ENCODE measurements at places on chromosomes 13 and 19.

DNA sequence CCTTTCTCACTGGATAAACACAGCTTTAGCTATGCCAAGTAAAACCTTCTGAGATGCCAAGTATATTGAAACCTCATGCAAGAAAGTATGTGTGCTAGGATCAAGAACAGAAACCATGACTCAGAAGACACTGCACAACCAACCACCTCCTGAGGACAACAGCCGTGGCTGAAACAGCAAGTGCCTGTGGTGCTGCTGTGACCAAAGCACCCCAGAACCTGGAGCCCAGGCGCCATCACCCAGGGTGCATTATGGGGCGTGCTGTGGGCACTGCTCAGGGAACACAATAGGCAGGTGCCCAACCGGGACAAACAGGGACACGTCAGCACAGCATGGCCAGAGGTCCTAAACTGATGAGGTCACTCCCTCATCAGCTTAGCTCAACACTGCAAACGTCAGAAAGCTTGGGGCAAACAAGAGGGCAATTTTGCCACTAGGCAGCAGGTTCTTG, 101.3 kb upstream of the SLC15A1 start:
- peak; percentile 35 for DNase-seq

DNA sequence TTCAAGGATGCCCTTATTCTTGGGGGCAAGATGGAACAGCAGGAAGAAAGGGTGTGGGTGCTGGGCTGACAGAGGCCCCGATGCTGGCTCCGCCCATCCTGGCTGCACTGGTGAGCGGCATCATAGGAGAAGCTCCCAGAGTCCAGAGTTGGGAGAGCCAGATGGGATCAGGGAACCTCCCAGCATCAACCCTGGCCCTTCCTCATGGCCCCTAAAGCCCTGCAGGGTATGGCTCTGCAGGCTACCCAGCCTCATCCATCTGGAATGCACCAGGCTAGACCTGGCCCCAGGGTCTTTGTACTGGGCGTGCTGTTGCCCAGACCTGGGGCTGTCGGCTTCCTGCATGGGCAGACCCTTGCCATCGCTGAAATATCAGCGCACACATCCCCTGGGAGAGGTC, 7.9 kb upstream of the ELL start:
- DNase-seq, result no peak

DNA sequence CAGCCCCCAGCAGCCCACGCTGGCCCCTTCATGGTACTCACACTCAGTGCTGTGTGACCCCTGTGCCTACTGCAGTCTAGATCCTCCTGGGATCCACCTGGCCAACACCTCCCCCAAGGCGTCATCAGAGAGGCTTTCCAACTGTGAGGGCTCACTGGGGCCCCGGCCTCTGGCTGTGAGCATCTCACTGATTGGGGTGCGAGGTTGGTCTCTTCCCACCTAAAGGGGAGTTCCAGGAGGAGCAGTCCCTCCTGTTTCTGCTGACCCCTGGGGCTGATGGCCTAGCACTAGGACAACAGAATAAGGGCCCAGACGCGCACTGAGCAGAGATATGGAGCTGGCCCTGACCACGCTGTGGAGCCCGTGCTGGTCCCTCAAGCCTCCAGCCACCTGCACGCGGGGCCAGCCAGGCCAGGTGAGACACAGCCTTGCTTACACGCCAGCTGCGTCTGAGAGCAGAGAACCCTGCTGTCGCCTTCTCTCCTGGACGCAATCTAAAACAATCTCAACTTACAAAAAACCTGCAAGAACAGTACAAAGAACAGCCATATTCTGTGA, 32.2 kb downstream of the ELL start:
- DNase-seq, result no peak

DNA sequence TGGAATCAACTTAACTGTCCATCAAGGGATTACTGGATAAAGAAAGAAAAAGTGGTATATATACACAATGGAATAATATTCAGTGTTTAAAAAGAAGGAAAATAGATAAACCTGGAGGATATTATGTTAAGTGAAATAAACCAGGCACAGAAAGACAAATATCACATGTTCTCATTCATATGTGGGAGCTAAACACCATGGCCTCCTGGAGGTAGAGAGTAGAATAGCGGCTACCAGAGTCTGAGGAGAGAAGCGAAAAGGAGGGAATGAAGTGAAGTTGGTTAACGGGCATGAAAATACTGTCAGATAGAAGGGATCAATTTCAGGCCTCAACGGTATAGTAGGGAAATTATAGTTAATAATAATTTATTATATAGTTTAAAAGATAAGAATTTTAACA, 147.5 kb upstream of the OBI1 start:
- no peak for DNase-seq

GRCh38 chr19:19460761-19461265, 54.5 kb downstream of the TSSK6 start:
- DNase-seq, result peak; percentile 63

GRCh38 chr19:13817615-13818371, 22.6 kb downstream of the ZSWIM4 start:
- DNase-seq, result no peak

DNA sequence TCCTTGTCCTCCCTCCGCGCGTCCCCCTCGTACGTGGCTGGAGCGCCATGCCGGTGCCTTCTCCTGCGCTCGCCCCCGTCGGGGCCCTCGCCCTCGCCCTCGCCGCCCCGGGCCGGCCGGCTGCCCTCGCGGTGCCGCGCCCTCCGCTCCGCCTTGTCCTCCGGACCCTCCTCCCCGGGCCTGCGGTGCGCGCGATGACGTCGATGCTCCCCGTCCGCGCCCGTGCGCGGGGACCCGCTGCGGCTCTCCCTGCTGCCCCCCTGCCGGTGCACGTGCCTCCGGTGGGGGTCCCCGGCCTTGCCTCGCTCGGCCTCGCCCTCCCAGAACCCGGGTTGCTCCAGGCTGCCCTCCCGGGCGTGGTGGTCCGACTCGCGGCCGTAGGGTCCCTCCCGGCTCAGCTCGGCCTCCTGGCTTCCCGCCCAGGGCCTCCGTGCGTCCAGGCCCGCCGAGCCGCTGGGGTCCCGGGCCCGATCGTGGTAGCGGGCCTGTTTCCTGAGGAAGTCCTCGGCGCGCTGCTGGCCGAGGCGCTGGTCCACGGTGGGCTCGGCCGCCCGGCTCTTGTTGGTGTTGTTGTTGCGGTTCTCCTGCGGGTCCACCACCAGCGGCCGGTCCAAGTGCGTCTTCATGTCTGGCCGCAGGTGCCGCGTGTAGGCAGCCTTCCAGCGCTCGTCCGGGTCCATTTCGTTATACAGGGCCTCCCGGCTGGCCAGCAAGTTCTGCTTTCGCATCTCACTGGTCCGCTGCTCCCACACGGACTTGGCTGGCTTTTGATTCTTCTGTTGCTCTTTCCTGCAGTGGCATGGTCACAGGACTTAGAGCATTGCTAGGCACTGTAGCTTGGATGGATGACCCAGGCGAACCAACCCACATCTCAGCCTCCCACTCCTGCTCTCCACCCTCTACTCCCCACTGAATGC, 148.6 kb downstream of the IER2 start:
- DNase-seq, result no peak

DNA sequence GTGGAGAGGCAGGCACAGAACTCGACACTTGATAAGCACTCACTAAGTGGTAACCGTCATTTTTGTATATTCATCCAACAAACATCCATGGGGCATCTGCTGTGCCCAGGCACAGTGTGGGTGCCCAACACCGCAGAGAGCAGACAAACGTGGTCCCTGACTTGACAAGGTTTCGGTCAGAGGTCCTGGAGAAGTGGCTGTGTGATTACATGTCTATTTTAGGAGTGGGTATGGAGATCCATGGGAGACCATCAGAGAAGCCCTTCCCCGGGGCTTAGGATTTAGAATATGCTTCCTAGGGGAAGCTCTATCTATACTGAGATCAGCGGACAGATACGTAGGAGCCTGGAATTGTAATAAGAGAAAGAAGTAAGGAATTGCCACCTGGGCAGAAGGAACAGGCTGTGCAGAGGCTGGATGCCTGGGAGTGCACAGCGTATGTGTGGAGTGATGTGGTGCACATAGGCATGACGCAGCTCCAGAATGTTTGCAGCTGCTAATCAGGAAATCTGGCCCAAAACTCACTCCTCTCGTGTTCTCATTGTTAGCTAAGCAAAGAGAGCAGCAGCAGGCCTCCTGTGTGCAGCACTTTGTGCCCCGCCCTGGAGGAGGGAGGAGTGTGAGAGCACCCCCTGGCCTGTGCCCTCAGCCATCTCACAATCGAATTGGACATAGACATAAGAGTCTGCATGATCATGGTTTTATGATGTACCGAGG, 23.0 kb upstream of the IRS2 start:
- DNase-seq, result no peak

DNA sequence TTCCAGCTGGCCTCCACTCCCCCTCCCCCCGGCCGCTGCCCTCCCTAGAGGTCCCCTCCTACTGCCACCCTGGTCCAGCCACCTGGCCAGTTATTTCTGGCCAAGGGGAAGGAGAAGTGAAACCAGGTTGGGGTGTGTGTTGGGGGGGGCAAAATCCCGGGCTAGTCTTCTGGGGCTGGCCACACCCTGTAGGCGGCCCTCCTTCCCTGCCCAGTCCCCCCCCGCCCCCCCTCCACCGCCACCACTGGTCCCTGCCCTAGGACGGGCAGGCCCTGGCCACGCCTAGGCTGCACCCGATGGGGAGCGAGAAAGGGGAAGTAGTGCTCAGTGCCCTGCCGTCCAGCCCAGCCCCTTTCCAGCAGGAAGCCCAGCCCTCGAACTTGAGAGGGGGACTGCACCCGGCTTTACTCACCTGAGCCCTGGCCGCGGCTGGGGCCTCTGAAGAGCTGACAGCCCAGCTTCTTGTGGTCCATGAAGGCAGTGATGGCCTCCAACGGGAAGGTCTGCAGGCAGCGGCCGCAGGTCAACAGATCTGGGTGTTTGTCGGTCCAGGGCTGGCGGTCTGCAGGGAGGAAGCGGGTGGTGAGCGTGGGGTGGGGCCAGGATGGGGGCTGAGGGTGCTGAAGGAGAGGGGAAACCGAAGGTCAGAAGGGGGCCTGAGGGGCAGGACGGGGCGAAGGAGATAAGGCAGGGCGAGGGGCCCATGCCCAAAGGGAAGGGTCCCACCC, 813 bp downstream of the ZNF296 start:
- DNase-seq, result peak; percentile 98

DNA sequence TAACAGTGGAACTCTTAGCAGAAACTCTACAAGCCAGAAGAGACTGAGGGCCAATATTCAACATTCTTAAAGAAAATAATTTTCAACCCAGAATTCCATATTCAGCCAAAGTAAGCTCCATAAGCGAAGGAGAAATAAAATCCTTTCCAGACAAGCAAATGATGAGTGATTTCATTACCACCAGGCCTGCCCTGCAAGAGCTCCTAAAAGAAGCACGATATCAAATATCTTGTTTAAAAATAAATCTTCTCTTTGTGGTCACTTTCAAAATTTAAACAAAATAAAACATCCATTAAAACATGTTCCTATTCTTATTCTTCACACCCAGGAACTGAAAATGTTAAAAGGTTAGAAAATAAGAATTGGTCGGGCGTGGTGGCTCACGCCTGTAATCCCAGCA, 13.7 kb downstream of the MICU2 start:
- no peak for DNase-seq

DNA sequence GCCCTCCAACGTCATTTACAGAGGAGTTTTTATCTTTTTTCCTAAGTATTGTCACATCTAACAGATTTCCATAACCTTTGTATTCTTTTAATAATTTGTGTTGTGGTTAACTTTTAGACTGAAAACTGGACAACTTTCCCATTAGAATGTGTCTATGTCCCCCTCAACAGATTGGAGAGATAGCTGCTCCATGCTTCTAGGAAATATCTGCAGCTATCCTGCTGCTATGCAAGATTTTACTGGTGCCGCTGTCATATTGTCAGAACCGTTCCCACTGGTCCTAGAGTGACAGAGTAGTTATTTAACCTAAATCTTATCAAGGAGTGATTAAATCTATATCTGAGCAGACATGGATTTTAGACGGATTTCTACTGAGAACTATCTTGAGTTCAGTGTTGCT, 130.0 kb downstream of the MAB21L1 start:
- no peak for DNase-seq

DNA sequence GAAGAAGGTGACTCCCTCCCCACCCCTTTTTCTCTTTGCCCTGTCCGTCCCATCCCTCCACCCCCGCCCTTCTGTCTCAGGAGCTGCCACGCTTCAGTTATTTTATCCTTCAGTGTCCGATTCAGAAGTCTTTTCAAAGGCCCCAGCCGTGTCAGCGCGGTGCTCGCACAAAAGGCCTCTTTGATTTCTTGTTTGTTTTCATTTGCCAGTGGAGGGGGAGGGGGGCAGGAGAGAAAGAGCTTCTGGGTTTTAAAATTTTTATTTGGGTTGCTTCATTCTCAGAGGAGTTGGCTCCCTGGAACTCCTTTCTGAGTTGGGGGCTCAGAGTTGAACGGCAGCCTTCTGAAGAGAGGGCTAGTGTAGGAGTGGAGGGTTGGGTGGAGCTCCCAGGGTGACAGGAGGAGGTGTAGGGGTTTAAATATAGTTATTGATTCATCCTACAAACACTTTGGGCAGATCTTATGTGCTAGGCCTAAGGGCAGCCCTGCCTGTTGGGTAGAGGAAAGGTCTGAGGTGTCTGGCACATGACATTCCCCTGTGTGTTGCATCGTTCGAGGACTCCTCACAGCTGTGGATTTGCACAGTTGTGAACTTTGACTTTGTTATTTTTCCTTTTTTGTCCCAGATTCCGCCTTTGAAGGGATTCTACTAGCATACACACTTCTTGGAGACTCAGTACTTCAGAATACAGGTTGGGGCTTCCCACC, 36.8 kb downstream of the NFIX start:
- DNase-seq, result no peak

DNA sequence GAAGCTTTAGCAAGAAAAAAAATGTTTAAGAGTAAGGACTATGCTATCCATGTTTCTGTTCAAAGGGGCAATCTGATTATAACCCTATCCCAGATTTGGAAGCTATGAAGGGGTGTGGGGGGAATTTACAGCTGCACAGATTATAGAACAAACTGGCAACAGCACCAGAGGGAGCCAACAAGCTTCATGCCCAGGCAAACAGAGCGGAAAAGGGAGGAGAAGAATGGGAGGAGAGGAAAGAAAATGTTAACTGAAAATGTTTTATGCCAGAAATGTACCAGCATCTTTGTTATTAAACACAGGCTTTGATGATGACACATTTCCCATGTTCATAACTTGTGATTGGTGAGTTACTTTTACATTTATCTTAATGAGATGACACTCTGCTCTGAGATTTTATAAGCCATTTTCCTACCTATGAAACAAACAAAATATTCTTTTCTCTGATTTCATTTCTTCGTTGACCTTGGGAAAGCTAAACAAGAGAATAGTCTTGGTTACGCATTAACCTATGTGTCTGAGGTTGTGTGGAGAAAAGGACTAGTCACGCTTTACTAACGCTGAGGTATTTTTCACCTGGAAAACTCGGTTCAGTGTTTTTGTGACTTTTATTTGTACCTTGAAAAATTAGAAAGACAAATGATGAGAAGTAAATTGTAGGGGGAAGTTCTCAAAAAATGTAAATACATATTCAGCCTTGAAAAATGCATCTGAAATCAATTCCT, 235.8 kb upstream of the MIR17HG start:
- DNase-seq, result no peak

GRCh38 chr19:531753-532560, at the start of gene CDC34:
TSS of gene CDC34 (plus strand) at chr19:531760. CDS start at chr19:531932, 172 bp downstream.
- DNase-seq, result peak; percentile 69

DNA sequence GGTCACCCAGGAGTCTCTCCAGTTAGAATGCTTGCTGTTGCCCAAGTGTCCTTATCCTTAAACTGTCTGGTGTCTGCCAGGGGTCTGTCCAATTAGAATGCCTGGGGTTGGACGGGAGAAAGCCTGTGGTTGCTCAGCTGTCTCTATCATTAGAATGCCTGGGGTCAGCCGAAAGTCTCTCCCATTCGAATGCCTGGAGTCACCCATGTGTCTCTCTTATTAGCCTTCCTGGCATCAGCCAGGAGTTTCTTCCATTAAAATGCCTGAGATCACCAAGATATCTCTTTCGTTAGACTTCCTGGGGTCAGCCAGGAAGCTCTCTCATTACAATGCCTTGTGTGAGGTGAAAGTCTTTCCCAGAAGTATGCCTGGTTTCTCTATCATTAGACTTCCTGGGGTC, 1521.0 kb downstream of the UQCRFS1 start:
- DNase-seq, result no peak
